Stimulated activated CD8-positive, alpha-beta memory T cell treated with anti-CD3 and anti-CD28 coated beads, Interleukin-4, amount 100 ng/mL, for 24 hours (primary cell): ENCODE measurements at places on chromosomes 7 and 10.

- no peak for DNase-seq
These were observed 52.2 kb downstream of the SND1 start for GRCh38 chr7:127704211-127704610.

DNA sequence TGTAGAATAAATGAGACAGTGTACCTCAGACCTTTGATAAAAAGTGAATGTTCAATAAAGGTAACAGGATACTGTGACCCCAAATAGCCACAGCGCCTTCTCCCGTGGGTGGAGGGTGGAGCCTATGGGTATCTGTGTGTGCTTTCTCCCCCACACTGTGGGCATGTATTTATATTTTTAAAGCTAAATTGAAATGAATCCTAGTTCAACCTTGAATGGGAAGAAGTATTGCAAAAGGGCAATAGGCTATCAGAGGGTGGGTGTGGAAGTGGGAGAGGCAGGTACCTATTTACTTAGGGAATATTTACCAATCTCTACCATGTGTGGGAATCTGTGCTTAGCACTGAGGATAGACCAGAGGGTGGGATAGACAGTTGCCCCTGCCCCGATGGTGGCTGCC lies 68.9 kb downstream of the PFKFB3 start:
- no peak for DNase-seq

DNA sequence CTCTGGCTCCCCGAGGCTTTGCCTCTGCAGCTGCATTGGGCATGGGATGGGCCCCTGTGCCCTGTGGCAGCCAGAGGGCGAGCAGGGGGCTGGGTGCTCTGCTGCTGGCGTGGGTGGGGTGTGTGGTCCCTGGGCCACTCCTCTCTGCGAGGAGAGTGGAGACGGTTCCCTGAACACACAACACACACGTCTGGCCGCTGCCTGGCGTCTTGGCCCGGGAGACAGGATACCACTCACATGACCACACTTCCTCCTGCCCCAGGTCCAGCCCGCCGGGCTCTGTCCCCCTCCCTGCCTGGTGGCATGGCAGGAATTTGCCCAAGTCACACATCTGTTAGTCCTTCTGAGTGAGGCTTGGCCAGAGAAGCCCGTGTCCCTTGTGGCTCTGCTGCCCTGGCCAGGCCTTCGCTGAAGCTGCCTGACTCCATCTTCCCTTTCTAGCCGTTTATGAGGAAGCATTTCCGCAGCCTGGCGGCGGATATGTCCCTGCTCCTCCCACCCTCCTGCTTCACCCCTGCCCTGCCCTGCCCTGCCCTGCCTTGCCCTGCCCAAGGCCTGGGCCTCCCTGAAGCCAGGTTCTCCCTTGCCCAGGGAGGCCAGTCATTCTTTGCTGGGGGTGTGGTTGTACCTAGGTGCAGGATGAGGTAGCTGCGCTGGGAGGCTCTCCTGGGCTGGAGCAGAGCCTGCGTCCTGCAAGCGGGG lies 3.0 kb downstream of the BRI3 start:
- no peak for DNase-seq

DNA sequence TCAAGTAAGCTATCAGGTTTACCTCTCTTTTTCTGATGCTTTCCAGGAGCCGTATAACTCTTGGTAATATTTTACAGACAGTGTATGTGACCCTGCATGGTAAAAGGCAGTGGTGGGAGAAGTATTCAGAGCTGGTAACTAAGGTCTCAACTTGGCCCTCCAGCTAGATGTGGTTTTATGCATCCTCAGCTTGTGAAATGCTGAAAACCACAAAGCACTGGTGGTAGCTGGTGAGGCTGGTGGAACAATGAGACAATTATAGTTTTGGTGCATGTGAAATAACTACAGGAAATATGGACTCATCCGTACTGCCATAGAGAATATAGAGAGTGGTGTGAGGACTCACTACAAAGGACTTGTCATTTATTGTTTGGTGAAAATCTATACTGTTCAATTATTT lies 383.0 kb upstream of the PCDH15 start:
- DNase-seq: no peak

- peak; percentile 43 for DNase-seq
These were observed at the start of gene ZC3HAV1L for GRCh38 chr7:139035586-139036353. TSS of gene ZC3HAV1L (minus strand) at chr7:139036042. CDS start at chr7:139036017, 25 bp downstream.

- no peak for DNase-seq
These were observed 70.5 kb downstream of the FAM204A start for GRCh38 chr10:118271671-118272070.

GRCh38 chr10:74081192-74081803 lies 69.3 kb downstream of the AP3M1 start:
- peak; percentile 8 for DNase-seq

- DNase-seq: no peak
These were observed 411.0 kb downstream of the PTPRN2 start for GRCh38 chr7:158176561-158177173.

GRCh38 chr7:92944633-92945032 lies 108.3 kb upstream of the CDK6 start:
- DNase-seq: no peak
